ENCODE measurements at places on chromosomes 6 and 20.

DNA sequence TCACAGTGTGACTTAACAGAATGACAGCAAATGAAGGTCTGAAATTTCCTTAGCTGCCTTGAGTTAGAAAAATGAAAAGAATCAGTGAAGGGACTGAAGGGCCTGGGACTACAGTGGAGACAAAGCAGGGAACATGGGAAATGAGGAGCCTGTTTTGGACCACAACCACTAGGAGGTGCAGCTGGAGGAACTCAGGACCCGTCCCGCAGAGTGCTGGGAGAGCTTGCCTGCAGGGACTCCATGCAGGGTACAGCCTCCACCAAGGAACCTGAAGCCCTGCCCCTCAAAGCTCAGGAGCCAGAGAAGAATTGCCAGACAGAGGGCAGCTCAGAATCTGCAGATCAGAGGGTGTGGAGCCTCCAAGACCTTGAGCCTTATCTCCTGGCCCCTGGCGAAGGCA is 50.7 kb downstream of the LRFN2 start:
- DNase-seq: no peak

DNA sequence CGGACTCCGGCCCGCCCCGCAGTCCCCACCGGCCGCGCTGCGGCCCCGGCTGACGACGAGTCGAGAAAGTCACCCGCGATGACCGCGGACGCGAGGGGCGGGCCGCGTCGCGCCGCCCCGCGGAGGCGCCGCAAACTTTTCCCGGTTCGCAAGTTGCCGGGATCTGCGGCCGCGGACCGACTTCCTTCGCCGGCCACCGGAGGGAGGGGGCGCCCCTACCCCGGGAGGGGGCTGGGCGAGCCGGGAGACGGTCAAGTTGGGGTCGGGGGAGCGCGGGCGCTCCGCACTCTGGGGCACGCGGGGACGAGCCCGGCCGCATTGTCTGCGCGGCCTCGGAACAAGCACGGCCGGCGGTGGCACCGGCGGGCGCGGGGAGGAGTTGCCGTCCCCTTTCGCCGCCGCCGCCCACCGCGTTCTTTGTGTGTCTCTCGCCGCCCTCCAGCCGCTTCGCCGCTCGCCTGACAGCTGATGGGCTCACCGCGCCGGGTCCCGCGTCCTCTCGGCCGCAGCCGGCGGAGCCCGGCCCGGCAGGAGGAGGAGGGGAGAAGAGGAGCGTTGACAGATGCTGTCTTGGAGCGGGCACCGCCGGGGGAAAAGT is 131.6 kb downstream of the OGFRL1 start:
- DNase-seq: peak; percentile 93

DNA sequence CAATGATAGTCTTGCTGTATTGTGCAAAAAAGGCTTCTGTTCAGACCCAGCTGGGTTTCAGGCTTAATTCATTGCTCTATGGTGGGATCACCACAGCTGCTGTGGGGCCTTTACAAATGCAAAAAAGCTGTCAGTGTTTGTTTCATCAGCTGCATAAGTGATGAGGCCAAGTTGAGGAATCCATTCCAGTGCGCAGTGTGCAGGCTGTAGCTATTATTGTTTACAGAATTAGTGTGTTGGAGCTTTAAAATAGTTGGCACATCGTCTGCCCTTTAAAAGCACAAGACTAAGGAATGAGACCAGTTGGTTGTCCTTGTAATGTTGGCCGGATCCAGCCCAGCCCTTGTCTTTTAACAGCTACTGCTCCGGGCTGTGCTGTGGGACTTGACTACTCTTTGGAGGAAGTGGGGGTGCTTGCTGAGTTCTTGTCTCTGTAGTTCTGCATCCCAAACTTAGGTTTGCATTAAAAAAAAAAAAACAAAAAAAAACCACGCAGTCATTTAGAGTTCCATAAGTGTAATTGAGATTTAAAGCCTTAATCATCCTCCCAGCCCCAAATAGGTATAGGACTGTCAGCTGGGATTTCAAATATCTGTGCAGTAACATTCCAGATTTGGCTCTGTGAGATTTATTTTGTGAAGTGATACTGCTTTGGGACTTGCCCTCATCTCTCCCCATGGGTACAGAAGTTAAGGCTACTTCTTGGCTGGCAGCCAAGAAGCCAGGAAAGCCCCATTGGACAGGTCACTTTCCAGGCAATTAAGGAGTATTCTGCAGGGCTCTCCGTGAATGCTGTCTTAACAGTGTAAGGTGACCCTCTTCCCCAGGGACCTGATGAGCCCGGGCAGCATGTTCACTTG is 19.3 kb downstream of the JARID2 start:
- DNase-seq: no peak

- no peak for DNase-seq
Measured at GRCh38 chr20:53935344-53936084, 134.9 kb downstream of the BCAS1 start.

DNA sequence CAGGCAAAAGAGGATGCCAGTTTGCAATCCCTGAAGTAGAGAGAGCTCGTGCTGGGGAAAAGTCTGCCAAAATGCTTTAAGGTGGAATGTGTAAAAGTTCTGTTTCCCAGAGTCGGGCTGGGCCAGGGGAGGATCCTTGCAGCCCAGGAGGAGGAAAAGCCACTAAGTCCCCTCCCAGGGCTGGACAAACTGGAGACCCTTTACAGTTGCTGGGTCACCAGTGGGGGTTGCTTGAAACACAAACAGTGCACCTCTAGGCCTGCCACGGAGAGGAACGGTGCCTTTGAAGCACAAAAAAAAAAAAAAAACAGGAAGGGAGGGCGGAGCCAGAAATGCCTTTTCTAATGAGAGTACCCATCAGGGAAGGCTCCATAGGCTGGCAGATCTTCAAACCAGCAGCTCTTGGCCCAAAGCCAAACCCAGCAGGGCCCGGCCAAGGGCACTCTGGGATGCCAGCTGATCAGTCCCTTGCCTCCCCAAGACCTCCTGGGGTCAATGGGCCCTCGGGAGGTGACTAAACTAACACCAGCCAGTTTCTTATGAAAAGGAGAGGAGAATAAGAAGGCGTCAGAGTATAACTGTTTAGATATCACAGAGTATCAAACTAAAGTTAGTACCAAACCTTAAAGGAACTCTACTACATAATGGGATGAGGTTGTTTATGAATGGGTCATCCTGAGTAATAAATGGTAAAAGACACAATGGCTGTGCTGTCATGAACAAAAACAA is 23.7 kb downstream of the HLA-A start:
- DNase-seq: peak; percentile 38

GRCh38 chr6:26158076-26158580 is 70.9 kb downstream of the HFE start:
- DNase-seq: peak; percentile 90

DNA sequence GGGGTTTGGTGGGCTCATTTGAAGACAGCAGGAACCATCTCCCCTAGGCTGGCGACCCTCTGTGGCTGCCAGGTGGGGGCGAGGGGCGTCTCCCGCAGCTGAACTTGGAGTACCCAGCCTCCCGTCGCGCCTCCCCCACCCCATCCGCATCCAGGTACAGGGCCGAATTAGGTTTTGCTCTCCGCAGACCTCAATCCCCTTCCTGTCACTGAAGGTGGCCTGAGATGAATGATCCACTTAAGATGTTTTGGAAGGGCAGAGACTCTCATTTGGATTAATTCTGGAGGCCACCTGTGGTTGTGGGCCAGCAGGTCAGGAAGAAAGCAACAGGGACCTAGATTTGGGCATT is 493 bp downstream of the CD83 start:
- no peak for DNase-seq

GRCh38 chr6:17015551-17016381 is 86.1 kb upstream of the STMND1 start:
- peak; percentile 50 for DNase-seq

DNA sequence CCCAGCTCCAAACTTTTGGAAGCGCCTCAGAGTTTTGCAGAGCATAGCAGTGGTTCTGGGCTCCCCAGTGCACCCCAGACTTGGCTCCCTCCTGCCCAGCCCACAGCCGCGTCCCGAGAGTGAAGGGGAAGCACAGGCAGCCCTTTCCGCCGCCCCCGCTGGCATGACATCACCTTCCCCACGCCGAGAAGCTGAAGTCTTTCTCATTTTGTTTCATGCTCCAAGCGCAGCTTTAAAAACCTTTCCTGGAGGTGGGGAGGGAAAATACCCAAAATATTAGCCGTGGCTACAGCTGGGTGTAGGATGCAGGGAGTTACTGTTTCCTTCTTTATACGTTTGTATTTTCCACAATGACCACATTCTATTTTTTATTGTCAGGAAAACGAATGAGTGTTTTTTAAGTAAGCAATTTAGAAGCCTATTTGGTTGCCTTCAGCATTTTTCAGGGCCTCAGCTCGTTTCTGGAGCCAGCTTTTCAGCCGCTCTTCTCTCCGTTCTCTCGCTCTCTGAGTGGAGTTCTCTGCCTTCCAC is 72.9 kb downstream of the SNX5 start:
- DNase-seq: peak; percentile 61

DNA sequence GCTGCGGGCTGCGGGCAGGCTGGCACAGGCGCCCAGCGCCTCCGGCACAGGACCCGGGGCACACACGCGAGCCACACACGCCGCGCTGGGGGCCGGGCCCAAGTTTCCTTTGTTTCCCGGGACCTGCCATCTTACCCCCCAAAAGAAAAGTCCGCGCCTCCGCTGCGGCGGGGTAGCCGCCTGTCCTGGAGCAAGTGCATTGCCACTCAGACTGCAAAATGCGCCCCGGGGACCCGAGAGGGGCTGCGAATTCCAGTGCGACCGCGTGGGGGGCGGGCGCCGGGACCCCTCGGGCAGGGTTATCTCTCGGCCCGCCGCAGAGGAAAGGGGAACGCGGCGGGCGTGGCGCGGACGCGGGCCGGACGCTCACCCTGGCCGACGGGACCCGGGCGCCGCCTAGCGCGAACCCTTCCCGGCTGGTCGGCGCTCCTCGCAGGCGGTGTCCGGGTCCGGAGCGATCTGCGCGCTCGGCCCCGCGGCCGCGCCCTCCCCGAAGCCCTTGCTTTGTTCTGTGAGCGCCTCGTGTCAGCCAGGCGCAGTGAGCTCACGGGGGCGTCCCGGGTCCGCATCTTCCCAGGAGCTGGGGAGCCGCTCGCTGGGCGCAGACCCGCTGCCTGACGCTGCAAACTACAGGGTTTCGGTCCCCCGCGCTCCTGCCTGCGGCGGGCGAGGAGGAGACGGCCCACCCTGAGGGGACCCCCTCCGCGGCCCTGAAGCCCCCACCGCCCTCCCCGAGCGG is 639 bp upstream of the CD24 start:
- peak; percentile 45 for DNase-seq

All from upper lobe of left lung (tissue), 6 donors.